ENCODE measurements at places on chromosomes 6 and 20. TPM values are rescaled to one million over a fixed set of nuclear protein-coding genes. Genes with fewer than 3 reads are reported as not detected.

- DNase-seq, result no peak
Measured at GRCh38 chr6:15501826-15502445, 160.9 kb downstream of the DTNBP1 start.

GRCh38 chr6:42239736-42240375, 22.2 kb upstream of the MRPS10 start:
- no peak for DNase-seq

The HLA-DOB gene
- not detected for total RNA-seq

The MYB gene
- 56.3 TPM for total RNA-seq

GRCh38 chr6:25463441-25463840, 184.3 kb downstream of the CARMIL1 start:
- no peak for DNase-seq

- peak; percentile 52 for DNase-seq
Measured at GRCh38 chr6:167559675-167560479, 235.0 kb downstream of the TTLL2 start.

The ELOVL2 gene
- total RNA-seq, result 0.12 TPM

The RAMACL gene
- total RNA-seq, result 0.66 TPM

GRCh38 chr6:86331265-86331840, 606.0 kb upstream of the HTR1E start:
- DNase-seq, result no peak

DNA sequence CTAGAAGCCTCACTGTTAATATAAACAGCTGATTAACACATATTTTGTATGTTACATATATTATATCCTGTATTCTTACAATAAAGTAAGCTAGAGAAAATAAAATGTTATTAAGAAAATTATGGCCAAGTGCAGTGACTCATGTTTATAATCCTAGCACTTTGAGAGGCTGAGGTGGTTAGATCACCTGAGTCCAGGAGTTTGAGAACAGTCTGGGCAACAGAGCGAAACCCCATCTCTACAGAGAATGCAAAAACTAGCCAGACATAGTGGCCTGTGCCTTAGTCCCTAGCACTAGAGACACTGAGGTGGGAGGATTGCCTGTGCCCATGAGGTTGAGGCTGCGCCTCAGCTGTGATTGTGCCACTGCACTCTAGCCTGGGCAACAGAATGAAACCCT, 81.9 kb downstream of the NCOA3 start:
- no peak for DNase-seq

GRCh38 chr6:4366635-4367395, 231.4 kb upstream of the ECI2 start:
- no peak for DNase-seq

The MAP7 gene
- 80.5 TPM for total RNA-seq

DNA sequence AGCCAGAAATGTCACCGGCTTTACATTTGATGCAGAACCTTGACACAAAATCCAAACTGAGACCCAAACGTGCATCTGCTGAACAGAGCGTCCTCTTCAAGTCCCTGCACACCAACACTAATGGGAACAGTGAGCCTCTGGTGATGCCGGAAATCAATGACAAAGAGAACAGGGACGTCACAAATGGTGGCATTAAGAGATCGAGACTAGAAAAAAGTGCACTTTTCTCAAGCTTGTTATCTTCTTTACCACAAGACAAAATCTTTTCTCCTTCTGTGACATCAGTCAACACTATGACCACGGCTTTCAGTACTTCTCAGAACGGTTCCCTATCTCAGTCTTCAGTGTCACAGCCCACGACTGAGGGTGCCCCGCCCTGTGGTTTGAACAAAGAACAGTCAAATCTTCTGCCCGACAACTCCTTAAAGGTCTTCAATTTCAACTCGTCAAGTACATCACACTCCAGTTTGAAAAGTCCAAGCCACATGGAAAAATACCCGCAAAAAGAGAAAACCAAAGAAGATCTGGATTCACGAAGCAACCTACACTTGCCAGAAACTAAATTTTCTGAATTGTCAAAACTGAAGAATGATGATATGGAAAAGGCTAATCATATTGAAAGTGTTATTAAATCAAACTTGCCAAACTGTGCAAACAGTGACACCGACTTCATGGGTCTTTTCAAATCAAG, 108.4 kb downstream of the RTN4IP1 start:
- DNase-seq, result no peak

- no peak for DNase-seq
Measured at GRCh38 chr20:63309261-63310071, 16.5 kb downstream of the COL20A1 start.

DNA sequence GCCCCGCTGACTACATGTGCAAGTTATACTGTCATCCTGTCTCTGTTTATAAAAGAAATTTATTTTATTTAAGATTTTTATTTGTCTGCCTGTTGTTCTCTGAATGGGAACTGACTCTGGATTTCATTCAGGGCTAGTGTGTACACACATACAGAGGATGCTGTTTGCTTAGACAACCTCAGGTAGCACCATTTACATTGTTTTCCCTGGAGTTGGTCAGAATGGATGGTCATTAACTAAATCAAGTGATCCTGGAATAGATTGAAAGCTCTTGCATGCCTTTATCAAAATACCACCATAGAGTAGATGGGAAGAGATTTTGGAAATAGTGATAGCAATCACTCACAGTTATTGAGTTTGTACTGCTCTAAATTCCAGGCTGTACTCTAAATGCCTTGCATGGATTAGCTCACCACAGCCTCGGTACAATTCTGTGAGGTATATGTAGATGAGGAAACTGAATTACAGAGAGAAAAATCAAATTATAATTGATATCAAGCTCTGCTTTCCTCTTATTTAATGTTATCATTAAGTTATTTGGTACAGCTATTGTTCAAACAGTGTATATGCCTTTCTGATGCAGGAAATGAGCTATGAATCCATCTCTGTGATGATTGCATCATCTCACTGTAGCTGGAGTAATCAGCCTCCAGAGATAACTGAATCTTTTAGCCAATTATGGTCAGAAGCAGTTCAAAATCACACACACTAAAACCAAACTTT, 51.9 kb downstream of the RNF217 start:
- DNase-seq, result no peak

DNA sequence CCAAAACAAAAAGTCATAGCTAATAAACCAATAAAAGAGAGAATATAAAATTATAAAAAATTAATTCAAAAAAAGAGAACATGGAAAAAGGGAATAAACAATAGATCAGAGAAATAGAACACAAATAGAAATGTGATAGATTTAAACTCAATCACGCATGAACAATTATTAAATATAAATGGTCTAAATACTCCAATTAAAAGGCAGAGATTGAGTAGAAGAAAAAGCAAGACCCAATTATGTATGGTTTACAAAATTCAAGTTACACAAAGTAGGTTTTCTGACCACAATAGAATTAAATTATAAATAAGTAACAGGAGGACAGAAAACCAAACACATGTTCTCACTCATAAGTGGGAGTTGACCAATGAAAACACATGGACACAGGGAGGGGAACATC, 36.4 kb upstream of the MAN1A1 start:
- DNase-seq, result no peak

The KCNK16 gene
- total RNA-seq, result not detected

DNA sequence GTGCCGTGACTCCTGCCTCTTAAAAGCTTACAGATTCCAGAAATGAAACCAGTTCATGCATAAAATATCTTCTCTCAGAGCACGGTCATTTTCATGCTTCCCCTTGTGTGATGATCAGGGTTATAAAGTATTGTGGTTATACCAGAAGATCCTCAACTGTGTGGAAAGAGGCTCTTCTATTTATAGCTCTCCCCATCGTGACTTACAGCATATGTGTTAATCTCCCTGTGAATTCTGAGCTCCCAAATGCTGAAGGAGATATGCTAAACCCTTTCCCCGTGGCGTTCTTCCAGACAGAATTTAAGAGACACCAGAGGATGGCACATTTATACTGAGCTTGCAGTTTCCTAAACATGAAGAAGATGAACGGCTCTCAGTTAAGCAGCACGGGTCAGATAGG, 158.8 kb downstream of the CDH26 start:
- DNase-seq, result no peak

DNA sequence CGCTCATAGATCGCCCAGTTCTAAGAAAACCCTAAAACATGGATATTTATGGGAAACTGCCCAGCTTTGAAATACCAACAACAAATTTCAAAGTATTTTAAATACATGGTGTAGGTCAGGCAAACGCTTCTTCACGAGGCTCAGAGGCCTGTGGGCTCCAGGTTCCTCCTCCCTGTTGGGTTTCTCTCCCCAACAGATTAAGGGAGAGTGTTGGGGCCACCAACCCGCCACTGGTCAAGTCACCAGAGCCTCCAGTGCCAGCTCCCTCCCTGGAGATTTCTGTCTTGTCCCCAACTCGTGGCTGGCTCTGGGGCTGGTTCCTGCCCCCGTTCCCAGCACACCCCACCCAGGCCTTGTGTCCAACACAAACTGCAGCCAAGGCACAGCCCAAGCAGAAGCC, 87.9 kb downstream of the PTPN1 start:
- no peak for DNase-seq

DNA sequence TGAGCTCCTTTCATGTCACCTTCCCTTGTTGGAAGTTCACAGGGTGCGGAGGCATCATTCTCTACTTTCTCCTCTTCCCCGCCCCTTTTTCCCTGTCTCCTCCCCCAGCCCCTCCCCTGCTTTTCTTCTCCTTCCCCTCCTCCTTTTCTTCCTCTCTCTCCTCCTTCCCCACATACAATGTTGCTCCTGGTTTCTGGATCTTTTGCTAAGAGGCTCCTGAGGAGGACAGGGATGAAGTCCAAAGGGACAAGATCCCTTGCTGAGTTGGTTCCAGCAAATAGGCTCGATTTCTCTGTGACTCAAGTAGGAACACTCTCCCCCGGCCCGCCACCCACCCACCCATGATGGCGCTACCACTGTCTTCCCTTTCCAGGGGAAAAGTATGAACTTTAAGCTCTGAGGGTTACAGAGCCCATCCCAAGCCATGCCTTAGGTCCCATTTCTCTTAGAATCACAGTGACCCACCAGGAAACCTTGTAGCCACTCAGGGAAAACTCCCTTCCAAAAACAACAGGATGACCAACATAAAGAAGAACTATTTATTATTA, 852 bp upstream of the TFEB start:
- no peak for DNase-seq

The MGME1 gene
- 25.9 TPM for total RNA-seq

GRCh38 chr6:4804095-4804494, 27.9 kb downstream of the CDYL start:
- DNase-seq, result no peak

- DNase-seq, result peak; percentile 18
Measured at GRCh38 chr20:63132131-63132714, 83.7 kb downstream of the YTHDF1 start.

DNA sequence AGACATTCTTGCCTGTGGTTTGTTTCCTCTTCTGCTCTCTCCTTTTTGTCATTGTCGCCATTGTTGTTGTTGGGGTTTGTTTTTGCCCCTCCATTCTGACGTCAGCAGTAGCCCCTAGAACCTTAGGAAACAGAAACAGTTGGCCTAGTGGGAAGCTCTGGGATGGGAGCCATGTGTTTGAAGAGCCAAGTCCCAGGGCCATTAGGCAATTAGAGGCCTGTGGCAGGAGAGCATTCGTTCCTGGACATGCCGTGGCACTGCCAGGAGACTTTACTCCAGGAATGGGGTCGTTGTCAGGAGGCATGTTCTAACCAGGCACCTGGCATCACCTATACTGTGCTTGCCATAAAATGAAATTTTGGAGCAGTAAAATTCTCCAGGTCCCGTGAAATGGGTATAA, 39.7 kb downstream of the PPARD start:
- DNase-seq, result no peak

DNA sequence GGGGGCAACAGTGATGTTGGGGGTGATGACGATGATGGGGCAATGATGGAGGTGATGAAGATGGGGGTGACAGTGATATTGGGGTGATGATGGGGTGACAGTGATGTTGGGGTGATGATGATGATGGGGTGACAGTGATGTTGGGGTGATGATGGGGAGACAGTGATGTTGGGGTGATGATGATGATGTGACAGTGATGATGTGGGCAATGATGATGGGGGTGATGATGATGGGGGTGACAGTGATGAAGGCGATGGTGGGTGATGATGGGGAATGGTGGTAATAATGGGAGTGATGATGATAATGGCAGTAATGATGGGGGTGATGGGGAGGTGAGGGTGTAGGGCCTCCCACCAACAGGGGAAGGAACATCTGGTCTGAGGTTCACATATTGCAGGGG, 150.6 kb downstream of the ERMARD start:
- DNase-seq, result no peak

GRCh38 chr6:88808381-88808780, 155.0 kb downstream of the RNGTT start:
- DNase-seq, result no peak

- DNase-seq, result no peak
Measured at GRCh38 chr6:149990661-149991471, 27.1 kb downstream of the ULBP1 start.

The SASH1 gene
- 22.9 TPM for total RNA-seq

DNA sequence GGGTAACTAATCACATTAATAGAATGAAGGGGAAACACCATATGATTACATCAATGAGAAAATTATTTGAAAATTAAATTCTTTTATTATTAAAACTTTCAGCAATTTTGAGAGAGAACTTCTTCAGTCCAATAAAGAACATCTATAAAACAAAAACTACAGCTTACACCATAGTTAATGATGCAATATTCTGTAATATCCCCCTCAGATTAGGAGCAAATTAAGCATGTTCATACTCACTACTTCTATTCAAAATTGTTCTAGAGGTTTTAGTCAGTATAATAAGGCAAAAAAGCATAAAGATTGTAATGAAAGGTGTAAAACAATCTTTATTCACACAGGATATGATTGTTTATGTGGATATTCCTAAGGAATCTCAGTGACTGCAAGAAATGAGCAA, 465.4 kb downstream of the CD109 start:
- no peak for DNase-seq

The ADGB gene
- 2.2 TPM for total RNA-seq

DNA sequence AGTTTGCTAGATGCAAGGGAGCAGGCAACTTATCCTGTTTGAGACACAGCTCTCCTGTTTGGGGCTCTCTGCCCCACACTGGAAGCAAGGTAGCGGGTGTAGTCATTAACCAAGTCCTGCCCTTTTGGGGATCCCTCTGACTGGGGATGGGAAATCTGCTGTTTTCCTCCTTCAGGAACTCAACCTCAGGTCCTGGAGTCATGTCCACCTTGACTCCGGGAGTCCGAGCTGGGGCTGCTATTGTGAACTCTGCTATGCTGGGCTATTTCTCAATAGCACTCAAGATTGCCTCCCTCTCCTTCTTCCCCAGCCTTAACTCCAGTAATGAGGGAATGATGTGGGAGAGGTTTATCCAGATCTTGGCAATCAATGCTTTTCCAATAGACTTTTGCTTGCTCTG, 54.1 kb upstream of the CHD6 start:
- DNase-seq, result no peak

GRCh38 chr6:168605964-168606363, 165.0 kb downstream of the SMOC2 start:
- no peak for DNase-seq

Measured in mucosa of descending colon (tissue), 3 donors.